ENCODE measurements at places on chromosomes 7 and 10.

- DNase-seq = no peak
Measured at GRCh38 chr7:25037325-25037724, 57.3 kb upstream of the OSBPL3 start.

GRCh38 chr10:34567659-34568253 lies 247.3 kb downstream of the PARD3 start:
- no peak for DNase-seq

GRCh38 chr10:73886661-73887293 lies 12.4 kb upstream of the CAMK2G start:
- DNase-seq = no peak

DNA sequence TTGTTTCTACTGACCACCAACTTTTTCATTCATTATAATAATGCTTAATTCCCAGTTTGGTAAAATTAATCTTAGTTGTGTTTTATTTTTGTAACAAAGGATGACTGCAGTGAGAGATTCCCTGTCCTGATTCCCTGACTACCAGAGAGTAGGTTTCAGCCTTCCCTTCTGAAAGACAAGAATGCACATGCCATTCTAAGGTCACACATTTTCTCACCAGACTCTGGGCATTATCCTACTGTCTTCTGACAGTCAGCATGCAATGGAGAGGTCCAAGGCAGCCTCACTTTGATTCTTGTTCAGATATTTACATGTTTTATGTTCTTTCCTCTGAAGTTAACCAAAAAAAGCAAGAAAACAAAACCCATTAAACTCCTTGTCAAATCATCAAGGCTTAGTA lies 372.7 kb upstream of the CDC14C start:
- DNase-seq = no peak

DNA sequence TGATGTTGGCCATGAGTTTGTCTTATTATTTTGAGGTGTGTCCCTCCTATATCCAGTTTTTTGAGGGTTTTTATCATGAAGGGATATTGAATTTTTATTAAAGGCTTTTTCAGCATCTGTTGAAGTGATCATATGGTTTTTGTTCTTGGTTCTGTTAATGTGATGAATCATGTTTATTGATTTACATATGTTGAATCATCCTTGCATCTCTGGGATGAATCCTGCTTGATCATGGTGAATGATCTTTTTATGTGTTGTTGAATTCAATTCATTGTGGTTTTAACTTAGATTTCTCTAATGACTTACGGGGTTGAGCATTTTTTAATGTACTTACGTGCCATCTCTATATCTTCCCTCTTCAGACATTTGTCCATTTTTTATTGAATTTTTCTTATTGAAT lies 22.9 kb downstream of the DLD start:
- no peak for DNase-seq

DNA sequence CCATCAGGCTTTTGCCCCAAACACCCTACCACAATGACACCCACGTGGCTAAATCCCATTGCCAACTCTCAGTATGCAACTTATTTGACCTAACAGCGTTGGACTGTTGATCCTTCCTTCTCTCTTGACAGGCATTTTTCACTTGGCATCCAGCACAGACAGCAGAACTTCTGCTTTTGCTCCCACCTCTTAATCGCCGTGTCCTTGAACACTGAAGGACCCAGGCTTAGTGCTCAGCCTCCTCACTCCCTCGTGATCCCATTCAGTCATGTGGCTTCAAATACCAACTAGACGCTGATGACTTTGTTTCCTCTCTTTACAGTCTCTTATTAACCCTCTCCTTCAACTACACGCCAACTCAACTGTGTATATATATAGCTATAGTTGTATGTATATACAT lies 25.0 kb downstream of the ZFAND2A start:
- no peak for DNase-seq

DNA sequence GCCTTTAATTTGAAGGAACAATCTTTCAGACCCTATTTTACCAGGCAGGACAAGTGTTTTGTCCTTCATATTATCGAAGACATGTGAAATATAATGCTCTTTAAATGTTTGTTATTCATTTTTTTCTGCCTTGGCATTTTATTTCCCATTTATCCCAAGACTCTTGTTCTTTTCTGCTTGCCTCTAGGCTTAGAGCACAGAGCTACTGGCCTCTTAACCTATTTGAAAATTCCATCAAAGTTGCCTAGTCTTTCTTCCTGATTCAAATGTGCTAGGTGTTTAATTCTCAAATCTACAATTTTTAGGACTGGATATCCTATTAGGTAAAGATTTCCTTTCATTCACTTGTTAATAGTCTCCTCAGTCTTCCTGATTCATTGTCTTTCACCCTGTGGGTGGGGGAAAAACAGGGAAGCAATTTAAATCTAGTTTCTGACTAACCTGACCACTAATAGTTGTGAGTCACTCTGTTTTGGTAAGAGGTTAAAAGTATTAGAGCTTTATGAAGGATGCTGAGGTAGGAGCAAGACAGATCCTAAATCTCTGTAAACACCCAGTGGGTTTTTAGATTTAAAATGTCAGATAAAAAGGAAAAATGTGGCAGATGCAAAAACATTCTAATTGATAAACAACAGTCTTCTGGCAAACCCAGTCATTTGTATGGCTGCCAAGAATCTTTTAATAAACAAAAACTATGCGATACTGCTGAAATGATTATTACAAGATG lies 1.5 kb downstream of the LIPK start:
- DNase-seq = no peak

DNA sequence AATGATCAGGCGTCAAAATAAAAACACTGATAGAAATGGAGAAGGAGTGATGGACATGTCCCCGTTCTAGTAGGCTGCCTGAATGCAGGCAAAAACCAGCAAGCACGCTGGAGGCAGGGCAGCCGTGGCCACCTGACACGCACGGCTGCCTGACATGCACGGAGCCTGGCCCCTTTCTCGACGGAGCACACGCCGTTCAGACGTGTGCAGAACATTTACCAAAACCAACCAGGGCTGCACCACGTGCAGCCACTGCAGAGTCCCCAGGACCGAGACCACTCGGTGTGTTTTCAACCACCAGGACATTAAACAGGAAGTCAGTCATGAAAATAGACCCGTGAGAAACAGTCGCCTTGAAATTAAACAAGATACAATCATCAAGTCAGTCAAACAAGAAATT lies 61.9 kb upstream of the NKX6-2 start:
- DNase-seq = no peak

DNA sequence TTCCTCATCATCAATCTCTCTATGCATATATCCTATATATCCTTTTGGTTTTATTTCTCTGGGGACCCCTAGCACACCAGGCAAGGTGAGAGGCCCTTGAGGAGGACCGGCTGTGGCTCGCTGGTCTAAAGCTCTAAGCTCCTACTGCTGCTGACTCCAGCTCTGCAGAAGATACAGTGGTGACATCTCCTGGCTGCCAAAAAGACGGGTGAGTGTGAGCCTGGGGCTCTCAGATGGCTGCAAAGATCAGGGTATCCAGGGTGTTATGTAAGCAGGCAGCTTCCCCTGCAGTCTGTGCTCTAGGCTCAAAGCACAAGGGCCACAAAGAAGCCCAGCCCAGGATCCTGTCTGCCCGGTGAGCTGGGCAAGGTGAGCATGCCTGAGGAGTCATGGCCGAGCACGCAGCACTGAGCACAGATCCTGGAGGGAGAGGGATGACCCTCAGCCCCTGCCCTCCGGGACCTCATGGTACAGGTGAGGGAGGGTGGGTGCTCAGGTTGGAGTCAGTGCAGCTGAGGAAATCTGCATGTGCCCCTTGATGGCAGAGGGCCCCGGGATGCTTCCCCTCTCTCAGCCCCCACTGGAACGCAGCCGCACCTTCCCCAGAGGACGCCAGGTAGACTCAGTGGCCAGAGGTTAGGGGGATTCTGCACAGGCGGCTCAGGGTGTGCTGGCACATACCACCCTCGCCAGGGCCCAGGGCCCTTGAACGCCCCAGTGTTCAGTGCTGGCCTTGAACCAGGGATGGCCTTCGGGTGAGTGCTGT lies 95.4 kb upstream of the INSIG1 start:
- DNase-seq = no peak

DNA sequence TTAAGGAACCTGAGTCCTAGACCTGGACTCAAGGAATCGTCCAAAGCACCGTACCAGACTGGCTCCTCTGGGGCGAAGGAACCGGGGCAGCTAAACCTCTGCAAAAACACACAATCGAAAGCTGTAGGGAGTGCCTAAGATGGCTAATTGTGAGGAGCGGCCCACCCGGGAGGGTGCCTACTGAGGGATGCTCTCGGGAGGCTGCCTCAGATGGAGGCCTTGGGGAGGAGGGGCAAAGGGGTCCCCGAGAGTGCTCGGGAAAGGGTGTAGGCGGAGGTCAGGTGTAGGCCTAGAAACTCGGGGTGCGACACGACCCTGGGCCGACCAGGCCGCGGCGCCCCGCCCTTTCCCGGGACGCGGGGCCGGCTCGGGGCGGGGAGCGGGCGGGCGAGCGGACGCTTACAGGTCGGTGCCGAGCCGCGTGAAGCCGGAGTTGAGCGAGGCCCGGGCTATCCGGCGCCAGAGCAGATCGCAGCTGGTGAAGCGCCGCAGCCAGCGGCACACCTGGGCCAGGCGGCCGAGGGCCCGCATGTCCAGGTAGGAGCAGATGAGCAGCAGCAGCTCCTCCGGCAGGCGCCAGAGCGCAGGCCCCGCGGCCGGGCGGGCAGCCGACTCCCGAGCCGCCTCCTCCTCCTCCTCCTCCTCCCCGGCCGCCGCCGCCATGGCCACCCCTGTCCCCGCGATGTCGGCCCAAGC lies 844 bp downstream of the FBXW4 start:
- DNase-seq = peak; percentile 49

DNA sequence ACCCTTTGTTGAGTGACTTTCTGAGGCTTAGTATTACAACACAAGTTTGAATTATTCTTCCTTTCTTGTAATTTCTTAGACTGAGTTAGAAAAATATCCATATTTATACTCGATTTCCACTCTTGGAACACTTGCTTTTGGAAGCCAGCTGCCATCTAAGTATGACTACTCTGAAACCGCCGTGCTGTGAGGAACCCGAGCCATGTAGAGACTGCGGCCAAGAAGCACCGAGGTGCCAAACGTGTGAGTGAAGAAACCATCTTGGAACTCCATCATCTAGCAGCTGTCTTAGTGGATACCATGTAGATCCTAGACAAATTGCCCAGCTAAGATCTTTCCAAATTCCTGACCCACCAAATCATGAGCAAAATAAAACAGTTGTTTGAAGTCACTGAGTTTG lies 49.7 kb upstream of the PRKAR2B start:
- no peak for DNase-seq

- no peak for DNase-seq
Measured at GRCh38 chr7:156082048-156083040, 270.1 kb upstream of the SHH start.

- no peak for DNase-seq
Measured at GRCh38 chr7:106775552-106775936, 89.5 kb upstream of the PIK3CG start.

GRCh38 chr10:129896136-129896859 lies 67.8 kb downstream of the EBF3 start:
- DNase-seq = no peak

- DNase-seq = peak; percentile 52
Measured at GRCh38 chr7:128059143-128059988, 28.1 kb upstream of the LRRC4 start.

DNA sequence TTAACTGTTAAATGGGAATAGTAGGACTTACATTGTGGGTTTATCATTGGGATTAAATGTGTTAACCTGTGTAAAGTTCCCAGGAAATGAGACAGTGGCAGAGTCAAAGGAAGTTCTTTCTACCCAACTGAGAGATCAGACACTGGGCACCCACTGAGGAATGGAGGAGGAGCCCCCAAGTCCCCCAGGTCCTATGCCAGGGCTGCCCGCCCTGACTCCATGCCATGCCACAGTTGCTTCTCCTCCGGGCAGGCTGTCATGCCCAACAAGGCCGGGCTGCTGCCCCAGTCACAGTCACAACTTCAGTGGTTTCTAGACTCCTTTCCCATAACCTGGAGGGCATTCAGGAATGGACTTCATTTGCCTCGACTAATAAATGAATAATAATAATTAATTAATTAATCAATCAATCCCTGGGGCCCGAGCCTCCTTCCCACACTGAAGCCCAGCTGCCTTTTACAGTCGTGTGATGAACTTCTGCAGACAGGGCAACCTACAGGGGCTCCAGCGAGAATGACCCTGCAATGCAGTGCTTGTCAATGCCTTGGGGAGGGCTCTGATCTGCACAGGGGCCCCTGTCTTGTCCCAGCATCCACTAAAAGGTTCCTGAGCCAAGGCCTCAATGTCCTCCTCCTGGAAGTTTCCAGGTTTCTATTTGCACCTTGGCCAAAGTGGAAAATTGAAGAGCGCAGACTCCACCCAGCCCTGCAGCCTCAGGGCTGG lies 32.4 kb downstream of the DRGX start:
- DNase-seq = no peak

GRCh38 chr10:34938399-34938670 lies 123.2 kb upstream of the PARD3 start:
- DNase-seq = no peak

- no peak for DNase-seq
Measured at GRCh38 chr10:132030898-132031463, 34.8 kb upstream of the JAKMIP3 start.

DNA sequence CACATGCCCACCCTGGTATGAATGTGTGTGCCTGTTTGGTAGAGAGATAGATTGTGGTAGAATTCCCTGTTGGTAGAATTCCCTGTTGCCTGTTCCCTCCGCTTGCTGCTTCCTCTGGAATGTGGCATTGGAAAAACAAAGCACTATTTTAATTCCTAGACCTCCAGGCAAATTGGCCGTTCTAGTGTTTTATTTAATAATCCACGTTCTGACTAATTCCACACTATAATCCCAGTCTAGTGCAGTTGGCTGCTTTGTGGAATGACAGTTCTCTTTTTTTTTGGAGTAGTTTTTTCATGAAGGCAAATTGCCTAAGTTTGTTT lies 2.0 kb downstream of the HECW1 start:
- no peak for DNase-seq

DNA sequence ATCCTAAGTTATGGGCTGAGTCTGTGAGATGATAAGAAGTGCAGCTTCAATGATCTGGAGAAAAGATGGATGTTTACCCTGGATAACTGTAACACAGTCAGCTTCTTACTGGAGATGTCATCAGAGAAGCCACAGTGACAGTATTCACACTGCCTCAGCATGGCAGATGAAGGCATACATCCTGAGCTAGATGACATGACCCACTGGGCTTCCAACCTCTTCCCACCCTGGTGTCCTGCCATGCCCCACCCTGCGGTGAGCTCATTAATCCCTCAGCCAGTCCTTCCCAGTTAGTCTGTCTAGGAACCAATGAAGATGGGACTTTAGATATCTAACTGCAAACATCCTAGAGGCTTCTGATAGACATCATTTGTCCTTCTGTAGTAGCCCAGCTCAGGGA lies 213.8 kb downstream of the TAX1BP1 start:
- no peak for DNase-seq

- no peak for DNase-seq
Measured at GRCh38 chr10:118340486-118340885, 1.6 kb downstream of the FAM204A start.

- no peak for DNase-seq
Measured at GRCh38 chr7:30927559-30927958, 15.9 kb downstream of the AQP1 start.

- DNase-seq = no peak
Measured at GRCh38 chr10:104016661-104017060, 49.7 kb downstream of the SLK start.

Data from CD4-positive, alpha-beta T cell treated with Interleukin-6 at 100 ng/mL for 8 hours (primary cell).